ENCODE measurements at places on chromosomes 11 and 22. TPM values are rescaled to one million over a fixed set of nuclear protein-coding genes. Genes with fewer than 3 reads are reported as not detected.

MUC5B gene
- total RNA-seq, result 1.6 TPM

CASP5 gene
- total RNA-seq, result not detected

PRSS23 gene
- 385 TPM for total RNA-seq

FAR1 gene
- total RNA-seq, result 70.7 TPM

PAMR1 gene
- total RNA-seq, result 0.02 TPM

PDE2A gene
- total RNA-seq, result 2.0 TPM

IL10RA gene
- total RNA-seq, result 0.07 TPM

OR8D4 gene
- total RNA-seq, result not detected

HEPN1 gene
- not detected for total RNA-seq

MIAT gene
- 0.22 TPM for total RNA-seq
